Regular cardiac myocyte (primary cell): ENCODE measurements at places on chromosomes 7 and 10. TPM values are rescaled to one million over a fixed set of nuclear protein-coding genes. Genes with fewer than 3 reads are reported as not detected.

Gene BHLHA15
- 0.77 and 2.8 TPM in 2 replicates for total RNA-seq

Gene FXYD4
- total RNA-seq, result not detected in 2 replicates

Gene IFIT1B
- total RNA-seq, result not detected in 2 replicates

Gene GIMAP1
- total RNA-seq, result not detected in 2 replicates

Gene HKDC1
- 0.38 and 0.85 TPM in 2 replicates for total RNA-seq

Gene C10orf67
- total RNA-seq, result 0.19 TPM in 1 of 2 replicates, not detected in the other

Gene PRPF18
- 40.8 and 43.1 TPM in 2 replicates for total RNA-seq
